ENCODE measurements at places on chromosomes 7 and 10. TPM values are rescaled to one million over a fixed set of nuclear protein-coding genes. Genes with fewer than 3 reads are reported as not detected.
A peak's percentile ranks its signal among the peaks of the same experiment; 100 is the strongest.

- H3K4me3 ChIP-seq = no peak overlapping the region
- H3K27me3 ChIP-seq = no peaks in the 10 kb centered on the region
- no peaks in the 10 kb centered on the region for H3K36me3 ChIP-seq
- H3K4me1 ChIP-seq = no peaks in the 10 kb centered on the region
- DNase-seq = no peak
Measured at GRCh38 chr7:42344198-42344755, 107.3 kb upstream of the GLI3 start.

GRCh38 chr10:34420795-34421194 is 394.3 kb downstream of the PARD3 start:
- H3K4me3 ChIP-seq = no peak overlapping the region
- H3K36me3 ChIP-seq = no peaks in the 10 kb centered on the region
- no peaks in the 10 kb centered on the region for H3K4me1 ChIP-seq
- no peak for DNase-seq
- no peak overlapping the region for H3K27ac ChIP-seq
- H3K27me3 ChIP-seq = no peaks in the 10 kb centered on the region

DNA sequence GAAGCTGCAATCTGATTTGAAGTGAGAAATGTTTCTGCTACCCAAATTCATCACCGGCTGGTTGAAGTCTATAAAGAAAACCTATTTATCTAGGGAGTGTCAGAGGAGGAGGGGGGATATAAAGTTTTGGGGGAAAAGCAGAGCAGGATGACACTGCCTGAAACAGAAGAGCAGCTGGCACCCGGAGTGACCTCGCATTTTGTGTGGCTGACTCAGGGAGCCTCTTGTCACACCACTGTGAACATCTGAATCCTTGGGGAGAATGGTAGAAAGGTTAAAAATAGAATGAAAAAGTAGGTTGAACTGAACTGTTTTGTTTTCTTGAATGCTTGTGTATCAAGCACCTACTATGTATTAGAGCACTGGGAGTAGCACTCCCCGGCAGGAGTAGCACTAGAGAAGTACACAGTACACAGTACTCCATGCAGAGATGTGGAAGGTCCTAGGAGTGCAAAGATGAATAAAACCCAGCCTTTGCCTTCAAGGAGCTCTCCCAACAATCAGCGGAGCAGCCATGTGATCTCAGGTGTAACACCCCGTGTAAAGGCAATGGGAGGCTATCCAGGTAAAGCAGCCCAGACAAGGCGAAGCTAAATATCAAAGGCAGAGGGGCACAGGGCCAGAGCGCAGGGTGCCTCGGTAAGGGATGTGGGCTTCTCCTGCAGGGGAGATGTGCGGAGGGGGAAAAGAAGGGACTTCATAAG is 13.5 kb downstream of the CRTAC1 start:
- H3K27me3 ChIP-seq = peaks cover 22% of the 10 kb centered on the region
- H3K36me3 ChIP-seq = no peaks in the 10 kb centered on the region
- no peak for DNase-seq
- H3K27ac ChIP-seq = no peak overlapping the region
- H3K4me3 ChIP-seq = no peak overlapping the region

DNA sequence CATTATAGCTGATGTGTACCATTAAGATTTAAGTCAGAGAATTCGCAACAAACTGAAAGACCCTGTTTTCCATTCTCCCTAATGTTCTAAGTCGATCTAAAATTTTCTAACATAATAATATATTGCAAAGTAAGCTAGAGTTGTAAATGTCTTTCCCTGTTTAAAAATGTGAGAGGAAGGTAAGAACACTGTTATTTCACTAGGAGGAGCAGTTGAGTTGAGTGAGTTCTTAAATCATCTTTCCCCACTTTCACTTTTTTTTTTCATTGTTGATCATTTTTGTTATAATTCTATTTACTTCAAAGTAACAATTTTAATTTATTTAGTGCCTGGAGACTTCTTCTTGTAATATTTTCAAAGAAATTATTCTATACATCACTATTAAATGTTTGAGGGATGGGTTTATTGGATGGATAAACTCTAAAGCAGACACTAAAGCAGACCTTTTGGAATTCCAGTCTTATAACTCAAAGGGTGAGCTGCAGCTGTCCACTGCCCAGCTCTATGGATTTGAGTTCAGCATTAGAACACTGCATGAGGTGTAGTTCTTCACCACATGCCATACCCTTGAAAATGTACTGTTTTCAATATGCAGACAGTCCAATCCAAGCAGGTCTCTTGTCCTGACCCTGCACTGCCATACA is 181.3 kb upstream of the FZD1 start:
- peaks cover 28% of the 10 kb centered on the region for H3K4me1 ChIP-seq
- no peak overlapping the region for H3K4me3 ChIP-seq
- H3K36me3 ChIP-seq = no peaks in the 10 kb centered on the region
- no peak for DNase-seq
- no peak overlapping the region for H3K27ac ChIP-seq
- no peaks in the 10 kb centered on the region for H3K27me3 ChIP-seq

DNA sequence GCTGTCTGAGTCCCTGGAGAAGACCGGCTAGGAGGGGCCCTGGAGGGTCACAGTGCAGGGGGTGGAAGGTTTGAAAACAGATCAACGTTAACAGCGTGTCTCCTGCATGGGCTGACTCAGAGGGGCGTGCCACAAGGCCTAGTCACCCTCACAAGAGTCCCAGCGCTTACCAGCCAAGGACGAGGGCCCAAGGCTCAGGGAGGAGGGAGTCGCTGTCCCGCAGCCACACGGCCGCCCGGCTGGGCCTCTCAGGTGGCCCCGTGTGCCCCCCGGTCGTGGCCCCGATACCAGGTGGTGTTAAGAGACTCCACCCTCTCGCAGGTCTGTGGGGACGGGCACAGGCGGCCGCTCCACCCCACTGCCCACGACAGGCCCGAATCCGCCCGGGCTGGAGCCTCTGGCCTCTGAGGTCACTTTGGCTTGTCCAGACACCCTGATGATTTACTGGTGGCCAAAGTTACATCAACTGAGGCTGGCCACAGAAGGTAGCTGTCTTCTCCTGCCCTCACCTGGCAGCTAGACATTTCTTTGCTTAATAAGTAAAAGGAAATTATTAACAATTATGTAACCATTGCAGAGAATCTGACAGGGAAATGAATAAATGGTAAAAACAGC is 34.0 kb downstream of the FAM20C start:
- no peak for DNase-seq
- no peak overlapping the region for H3K27ac ChIP-seq
- no peaks in the 10 kb centered on the region for H3K36me3 ChIP-seq
- no peaks in the 10 kb centered on the region for H3K4me1 ChIP-seq
- no peak overlapping the region for H3K4me3 ChIP-seq
- no peaks in the 10 kb centered on the region for H3K27me3 ChIP-seq

- DNase-seq = no peak
- H3K27me3 ChIP-seq = no peaks in the 10 kb centered on the region
- H3K36me3 ChIP-seq = no peaks in the 10 kb centered on the region
- no peaks in the 10 kb centered on the region for H3K4me1 ChIP-seq
- H3K4me3 ChIP-seq = no peak overlapping the region
Measured at GRCh38 chr7:20269726-20270125, 52.5 kb upstream of the MACC1 start.

DNA sequence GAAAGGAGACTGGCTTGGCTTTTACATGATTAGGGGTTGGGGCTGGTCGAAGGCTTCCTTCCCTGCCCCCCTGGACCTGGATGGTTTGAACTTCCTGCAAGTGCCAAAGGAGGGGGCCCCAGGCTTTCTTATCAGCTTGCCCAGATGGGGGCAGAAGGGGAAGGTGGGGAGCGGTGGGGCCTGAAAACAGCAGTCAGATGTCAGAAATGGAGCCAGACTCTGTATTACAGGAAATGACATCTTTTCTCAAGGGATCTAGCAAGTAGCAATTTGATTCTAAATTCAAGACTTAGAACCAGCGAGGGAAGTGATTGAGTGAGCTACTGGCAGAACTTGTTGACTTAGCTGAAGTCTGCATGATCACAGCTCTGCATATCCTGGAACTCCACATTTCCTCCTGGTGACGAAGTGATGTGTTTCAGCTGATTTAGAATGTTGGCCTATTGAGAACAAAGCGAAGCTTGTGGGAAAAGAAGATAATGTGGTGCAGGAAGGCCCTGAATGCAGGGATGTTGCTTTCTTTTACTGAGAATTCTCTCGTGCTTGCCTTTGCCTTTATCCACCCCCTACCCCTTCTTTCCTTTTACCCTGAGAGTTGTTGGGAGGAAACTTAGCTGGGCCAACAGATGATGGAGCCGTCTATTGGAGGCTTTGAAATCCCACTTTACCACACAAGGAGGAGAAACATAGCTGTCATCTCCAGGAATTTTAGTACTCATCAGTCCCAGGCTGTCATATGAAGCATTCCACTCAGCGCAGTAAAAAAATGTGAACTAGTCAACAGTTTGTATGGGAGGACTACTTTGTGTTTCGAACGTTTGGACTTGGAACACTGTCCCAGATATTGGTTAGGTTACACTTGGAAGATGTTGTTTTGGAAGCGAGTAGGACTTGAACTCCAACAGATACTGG is 43.2 kb downstream of the CCNY start:
- H3K27me3 ChIP-seq = no peaks in the 10 kb centered on the region
- peak overlapping the region; percentile 83 for H3K27ac ChIP-seq
- peaks cover 3% of the 10 kb centered on the region for H3K36me3 ChIP-seq
- DNase-seq = no peak

- H3K36me3 ChIP-seq = peaks cover 74% of the 10 kb centered on the region
- peak overlapping the region; percentile 100 for H3K27ac ChIP-seq
- H3K4me3 ChIP-seq = peak overlapping the region; percentile 99
- peaks cover 71% of the 10 kb centered on the region for H3K4me1 ChIP-seq
Measured at GRCh38 chr7:44982970-44983369, 4.2 kb upstream of the MYO1G start.

- DNase-seq = no peak
- H3K4me1 ChIP-seq = no peaks in the 10 kb centered on the region
- H3K27ac ChIP-seq = no peak overlapping the region
Measured at GRCh38 chr7:158265743-158266080, 321.9 kb downstream of the PTPRN2 start.

GRCh38 chr10:78292982-78293865 is 259.6 kb downstream of the RPS24 start:
- no peak for DNase-seq
- no peaks in the 10 kb centered on the region for H3K36me3 ChIP-seq
- H3K4me1 ChIP-seq = peaks cover 4% of the 10 kb centered on the region
- no peak overlapping the region for H3K4me3 ChIP-seq
- H3K27ac ChIP-seq = no peak overlapping the region

DNA sequence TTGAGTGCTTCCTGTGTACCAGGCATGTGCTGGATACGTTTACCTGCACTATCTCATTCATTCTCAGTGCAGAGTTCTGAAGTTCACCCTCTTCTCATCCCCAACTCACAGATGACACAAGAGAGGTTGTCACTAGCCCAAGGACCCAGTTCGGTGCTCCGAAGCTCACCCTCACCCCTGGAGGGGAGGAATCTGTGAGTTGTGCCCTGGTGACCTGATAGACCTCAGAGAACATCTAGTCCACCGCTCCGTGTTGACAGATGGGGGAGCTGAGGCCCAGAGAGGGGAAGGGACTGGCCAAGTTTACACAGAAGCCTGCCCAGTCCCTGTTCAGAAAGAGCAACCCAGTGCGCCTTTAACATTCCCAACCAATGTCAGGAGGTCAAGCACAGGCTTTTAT is 44.8 kb upstream of the EMX2 start:
- no peak overlapping the region for H3K4me3 ChIP-seq
- H3K27ac ChIP-seq = no peak overlapping the region
- H3K27me3 ChIP-seq = peaks cover 46% of the 10 kb centered on the region
- H3K4me1 ChIP-seq = peaks cover 2% of the 10 kb centered on the region
- DNase-seq = no peak

GRCh38 chr7:99949645-99950228 is 20.3 kb upstream of the GJC3 start:
- H3K4me1 ChIP-seq = peaks cover 6% of the 10 kb centered on the region
- no peak for DNase-seq
- peaks cover 2% of the 10 kb centered on the region for H3K36me3 ChIP-seq
- no peak overlapping the region for H3K27ac ChIP-seq

DNA sequence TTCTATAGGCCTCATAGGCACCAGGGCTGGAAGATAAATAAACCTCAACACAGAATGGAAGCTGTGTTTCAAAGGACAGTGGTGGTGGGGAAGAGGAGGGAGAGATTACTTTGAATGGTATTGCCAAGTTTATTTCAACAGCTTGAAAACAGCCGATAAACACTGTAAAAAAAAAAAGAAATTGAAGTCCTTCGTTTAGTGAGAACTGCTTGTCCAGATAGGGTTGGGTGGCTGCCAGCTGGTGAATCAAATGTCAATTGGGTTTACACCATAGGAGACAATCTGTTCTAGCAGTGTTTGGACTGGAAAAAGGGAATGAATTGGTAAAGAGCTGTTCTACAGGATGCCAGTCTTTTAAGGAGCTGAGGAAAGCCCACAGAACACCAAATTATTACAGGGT is 254.8 kb downstream of the PHF14 start:
- DNase-seq = no peak
- H3K4me1 ChIP-seq = no peaks in the 10 kb centered on the region
- peaks cover 3% of the 10 kb centered on the region for H3K27me3 ChIP-seq

DNA sequence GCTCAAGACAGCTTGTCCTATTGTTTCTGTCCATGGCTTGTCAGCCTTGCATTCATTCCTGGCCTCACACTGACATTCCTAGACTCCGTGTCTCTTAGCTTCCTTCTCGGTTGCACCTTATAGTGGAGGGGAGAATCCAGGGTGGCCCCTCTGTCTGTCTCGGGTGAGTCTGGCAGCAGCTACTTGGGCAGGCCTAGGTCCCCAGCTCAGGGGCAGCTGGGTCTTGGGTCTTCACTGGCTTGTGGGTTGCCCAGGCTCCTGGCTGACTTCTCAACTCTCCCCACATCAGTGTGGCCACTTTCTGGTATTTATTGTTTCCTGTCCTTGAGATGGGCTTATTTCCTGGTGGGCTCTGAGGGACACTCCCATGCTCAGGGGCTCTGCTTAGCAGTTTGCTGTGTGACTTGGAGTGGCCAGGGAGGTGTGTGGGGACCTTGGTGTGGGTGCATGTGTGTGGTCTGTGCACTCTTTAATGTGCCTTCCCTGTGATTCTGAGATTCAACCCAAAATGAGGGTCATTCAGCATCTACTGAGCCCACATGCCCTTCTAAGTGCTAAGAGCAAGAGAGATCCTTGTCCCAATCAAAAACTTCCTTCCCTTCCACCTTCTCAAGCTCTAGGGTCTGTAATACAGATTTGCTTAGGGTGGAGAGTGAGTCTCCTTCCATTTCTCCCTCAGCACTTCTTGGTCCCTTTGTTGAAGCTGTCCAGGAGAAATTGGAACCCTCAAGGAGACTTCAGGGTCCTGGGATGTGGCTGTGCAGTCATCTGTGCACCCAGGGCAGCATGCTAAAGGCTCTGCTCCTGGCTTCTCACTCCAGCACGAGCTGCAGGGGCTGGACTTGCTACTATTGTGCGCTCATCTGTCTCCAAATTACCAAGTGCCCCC is 20.1 kb downstream of the UPP1 start:
- no peak overlapping the region for H3K27ac ChIP-seq
- H3K27me3 ChIP-seq = no peaks in the 10 kb centered on the region

- peaks cover 1% of the 10 kb centered on the region for H3K36me3 ChIP-seq
- H3K27ac ChIP-seq = no peak overlapping the region
Measured at GRCh38 chr7:21422751-21423150, 5.1 kb upstream of the SP4 start.

- no peaks in the 10 kb centered on the region for H3K4me1 ChIP-seq
- H3K27ac ChIP-seq = no peak overlapping the region
- no peaks in the 10 kb centered on the region for H3K27me3 ChIP-seq
- H3K36me3 ChIP-seq = no peaks in the 10 kb centered on the region
- no peak for DNase-seq
Measured at GRCh38 chr7:138729444-138729843, 28.3 kb upstream of the SVOPL start.

- peaks cover 2% of the 10 kb centered on the region for H3K36me3 ChIP-seq
- peaks cover 41% of the 10 kb centered on the region for H3K4me1 ChIP-seq
- no peak overlapping the region for H3K4me3 ChIP-seq
- H3K27ac ChIP-seq = no peak overlapping the region
- no peaks in the 10 kb centered on the region for H3K27me3 ChIP-seq
Measured at GRCh38 chr7:75920431-75921161, 5.6 kb downstream of the POR start.

The MMD2 gene
- not detected for total RNA-seq

The PAPSS2 gene
- 0.27 TPM for total RNA-seq

The SUN3 gene
- total RNA-seq = 0.54 TPM

The NME8 gene
- total RNA-seq = not detected

The ADAMTS14 gene
- 0.06 TPM for total RNA-seq
